ENCODE measurements at places on chromosomes 13 and 19.

DNA sequence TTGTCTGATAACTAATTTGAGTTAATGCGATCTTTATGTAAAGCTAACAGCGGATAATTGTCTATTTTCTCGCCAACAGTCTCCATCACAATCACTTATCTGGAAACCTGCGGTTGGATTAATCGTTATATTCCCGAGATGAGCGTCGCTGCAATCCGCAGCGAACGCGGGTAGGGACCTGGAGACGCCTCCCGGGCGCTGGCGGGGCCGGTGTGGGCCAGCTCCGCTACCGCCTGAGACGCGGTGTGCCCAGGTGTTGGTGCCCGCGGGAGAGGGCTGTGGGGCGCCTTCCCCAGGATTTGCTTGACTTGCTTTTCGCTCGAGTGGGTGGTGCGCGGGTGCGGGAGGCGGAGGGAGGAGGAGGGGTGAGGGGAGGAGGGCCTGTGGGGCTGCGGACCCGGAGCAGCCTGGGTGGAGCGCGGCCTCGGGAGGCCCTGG is 38.3 kb downstream of the SOX1 start:
- peak; percentile 68 for DNase-seq

DNA sequence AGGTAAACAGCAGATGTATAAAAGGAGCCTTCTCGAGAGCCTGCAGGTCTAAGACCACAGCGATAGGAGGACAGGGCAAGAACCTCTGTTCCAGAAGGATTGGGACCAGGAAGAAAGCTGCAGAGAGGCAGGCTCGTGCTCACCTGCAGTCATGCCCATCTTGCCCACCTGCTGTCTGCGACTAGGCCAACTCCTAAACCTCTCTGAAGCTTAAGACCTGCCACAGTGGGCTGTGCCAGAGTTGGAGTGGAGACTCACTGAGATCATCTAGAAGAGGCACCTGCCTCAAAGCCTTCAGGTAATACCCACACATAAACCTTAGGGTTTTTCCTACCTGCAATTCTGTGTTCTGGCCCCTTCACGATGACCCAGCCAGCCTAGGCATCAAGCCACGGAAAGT is 68.7 kb downstream of the IRS2 start:
- DNase-seq = no peak

- no peak for DNase-seq
These were observed 72.9 kb downstream of the SLC10A2 start for GRCh38 chr13:102993348-102993747.

GRCh38 chr13:29948791-29949190 is 98.4 kb upstream of the UBL3 start:
- DNase-seq = no peak

- DNase-seq = peak; percentile 29
These were observed 990 bp downstream of the MYO9B start for GRCh38 chr19:17076543-17076991.

DNA sequence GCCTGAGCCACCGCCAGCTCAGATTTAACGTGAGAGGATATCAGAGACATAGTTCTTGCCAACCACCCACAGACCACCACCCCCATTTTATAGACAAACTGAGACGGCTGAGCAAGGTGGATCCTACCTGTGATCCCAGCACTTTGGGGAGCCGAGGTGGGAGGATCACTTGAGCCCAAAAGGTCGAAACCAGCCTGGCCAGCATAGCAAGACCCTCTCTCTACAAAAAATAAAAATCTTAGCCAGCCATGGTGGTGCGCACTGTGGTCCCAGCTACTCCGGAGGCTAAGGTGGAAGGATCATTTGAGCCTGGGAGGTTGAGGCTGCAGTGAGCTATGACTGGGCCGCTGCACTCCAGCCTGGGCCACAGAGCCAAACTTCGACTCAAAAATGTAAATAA is 30.6 kb upstream of the NDUFS7 start:
- no peak for DNase-seq

DNA sequence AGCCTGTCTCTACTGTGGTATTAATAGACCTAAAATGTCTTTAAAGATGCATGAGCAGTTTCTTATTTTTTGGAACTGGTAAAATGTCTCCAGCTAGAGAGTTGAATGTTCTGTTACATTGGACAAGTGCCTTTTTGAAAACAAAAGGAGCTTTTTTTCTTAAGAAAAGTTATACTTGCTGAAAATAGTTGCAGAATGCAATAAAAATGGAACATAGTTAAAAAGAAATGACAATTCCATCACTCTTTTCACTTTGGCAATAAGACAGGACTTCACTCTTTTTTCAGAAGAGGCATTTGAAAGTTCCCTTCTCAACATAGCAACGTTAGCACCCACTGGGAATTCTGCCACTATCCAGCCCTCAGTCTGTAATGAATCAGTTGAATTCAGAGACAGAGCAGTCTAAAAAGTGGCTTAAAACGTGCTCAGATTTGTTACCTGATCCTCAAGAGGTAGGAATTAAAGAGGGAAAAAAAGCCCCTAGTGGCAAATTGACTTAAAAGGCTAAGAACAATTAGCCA is 10.1 kb downstream of the RGCC start:
- DNase-seq = no peak

- no peak for DNase-seq
These were observed 44.4 kb upstream of the C1QTNF9 start for GRCh38 chr13:24264976-24265375.

DNA sequence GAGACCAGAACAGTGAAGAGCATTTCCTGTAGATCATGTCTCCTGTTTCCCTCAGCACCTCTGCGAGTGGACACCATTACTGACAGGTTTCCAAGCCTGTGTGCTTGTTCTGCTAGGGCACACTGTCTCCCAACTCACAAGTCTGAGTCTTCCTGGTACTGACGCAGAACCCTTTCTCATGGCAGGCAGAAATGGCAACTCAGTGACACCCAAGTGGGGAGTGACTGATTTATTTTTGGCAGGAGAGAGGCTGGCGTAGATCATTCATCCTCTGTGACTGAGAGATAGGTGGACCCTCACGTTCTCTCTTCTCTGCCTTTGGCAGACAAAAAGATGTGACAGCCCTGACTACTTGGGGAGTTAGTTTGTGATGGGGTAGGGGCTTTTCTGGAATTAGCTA is 183.4 kb downstream of the RFC3 start:
- DNase-seq = no peak

DNA sequence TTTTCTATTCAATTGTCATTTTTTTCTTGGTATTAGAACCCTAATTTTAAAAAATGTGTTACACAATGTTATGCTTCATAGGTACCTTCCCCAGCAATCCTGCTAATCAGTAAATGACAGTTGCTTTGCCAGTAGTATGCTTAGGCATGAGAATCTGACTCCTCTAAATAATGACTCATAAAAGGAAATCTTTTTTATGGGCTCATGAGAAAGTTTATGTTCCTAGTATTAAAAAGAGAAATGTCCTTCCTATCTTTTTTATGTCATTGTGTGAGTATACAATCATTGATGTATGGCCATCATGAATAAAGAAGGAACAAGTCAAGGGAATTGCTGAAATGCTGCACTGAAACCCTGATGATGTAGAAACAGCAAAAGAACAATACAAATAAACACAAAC is 1237.7 kb upstream of the PCDH20 start:
- DNase-seq = no peak

DNA sequence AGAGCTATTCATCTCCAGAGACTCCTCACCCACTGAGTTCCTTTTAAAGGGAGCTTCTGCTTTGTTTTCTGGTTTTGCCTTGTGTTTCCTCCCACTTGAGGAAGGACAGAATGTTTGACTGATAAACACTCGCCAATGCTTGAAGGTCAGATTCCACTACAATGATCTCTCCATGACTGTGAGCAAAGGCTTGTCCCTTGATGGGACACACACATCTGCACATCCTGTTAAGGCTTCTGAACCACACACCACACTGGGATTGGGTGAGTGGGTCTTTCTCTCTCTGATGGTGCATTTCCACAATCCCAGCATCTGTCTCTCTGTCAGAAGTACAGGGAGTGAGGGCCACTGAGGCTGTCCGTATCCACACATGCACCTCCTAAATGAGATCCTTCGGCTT is 245.3 kb downstream of the IRS2 start:
- DNase-seq = no peak

DNA sequence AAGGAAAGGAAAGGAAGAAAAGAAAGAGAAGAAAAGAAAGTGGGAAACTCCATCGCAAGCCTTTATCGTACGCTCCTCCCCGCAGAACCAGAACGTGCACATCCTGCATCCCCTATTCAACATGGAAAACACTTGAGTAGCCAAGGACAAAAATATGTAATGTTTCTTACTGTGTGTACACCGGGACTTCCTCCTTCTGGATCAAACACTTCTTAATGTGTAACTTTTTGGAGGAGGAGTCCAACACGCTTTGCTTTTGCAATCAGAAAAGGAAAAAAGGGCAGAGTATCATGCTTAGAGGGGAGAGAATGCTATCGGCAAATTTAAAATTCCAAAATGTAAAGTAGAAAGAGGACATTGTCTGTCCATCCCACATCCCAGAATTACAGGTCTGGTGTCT is 7.8 kb upstream of the SHFL start:
- DNase-seq = no peak

DNA sequence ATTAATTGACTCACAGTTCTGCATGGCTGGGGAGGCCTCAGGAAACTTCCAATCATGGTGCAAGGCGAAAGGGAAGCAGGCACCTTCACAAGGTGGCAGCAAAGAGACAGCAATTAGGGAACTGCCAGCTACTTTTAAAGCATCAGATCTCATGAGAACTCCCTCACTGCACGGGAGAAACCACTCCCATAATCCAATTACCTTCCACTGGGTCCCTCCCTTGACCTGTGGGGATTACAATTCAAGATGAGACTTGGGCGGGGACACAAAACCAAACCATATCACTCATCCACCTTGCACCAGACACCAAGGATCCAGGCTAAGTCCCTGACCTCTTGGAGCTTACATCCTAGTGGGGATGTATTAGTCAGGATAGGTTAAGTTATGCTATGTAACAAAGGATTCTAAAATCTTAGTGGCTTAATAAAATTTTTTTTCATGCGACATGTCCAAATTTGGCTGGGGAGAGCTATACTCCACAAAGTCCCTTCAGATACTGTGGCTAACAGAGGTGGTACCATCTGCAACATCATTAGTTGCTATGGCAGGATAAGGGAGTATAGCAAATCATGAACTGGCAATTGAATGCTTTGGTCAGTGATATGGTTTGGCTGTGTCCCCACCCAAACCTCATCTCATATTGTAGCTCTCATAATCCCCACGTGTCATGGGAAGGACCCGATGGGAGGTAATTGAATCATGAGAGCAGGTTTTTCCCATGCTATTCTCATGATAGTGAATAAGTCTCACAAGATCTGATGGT is 8.3 kb upstream of the FAM187B start:
- DNase-seq = no peak

GRCh38 chr19:42092350-42092749 is 16.4 kb downstream of the ZNF574 start:
- no peak for DNase-seq

DNA sequence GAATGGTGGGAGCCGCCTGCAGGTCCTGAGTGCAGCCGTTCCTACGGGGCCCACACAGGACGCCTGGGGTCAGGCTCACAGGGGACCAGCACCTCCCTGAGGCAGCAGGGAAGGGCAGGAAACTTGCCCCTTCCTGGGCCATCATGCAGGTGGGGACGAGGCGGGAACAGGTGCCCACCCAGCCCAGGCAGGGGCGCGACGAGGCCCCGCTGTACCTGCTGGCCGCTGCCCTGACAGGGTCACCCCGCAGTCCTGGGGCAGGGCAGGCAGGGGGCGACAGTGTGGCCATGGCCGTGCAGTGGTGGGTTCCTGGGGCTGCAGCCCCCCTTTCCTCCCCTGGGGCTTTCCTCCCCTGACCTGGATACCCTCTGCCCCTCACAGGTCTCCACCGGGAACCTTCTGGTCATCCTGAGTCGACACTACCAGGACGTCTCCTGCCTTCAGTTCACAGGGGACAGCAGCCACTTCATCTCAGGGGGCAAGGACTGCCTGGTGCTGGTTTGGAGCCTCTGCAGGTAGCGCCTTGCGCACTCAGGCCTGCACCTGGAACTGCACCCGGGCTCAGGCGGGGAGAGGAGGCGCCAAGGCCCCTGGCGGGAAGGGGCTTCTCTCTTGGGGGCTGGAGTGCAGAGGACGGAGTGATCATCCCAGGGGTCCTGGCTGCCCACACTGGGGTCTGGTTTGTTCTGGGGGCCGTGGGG is 5.4 kb downstream of the WDR18 start:
- DNase-seq = no peak

GRCh38 chr13:40247845-40248244 is 418.6 kb downstream of the FOXO1 start:
- no peak for DNase-seq

- DNase-seq = no peak
These were observed 6.7 kb downstream of the NAPSA start for GRCh38 chr19:50358483-50359327.

- peak; percentile 96 for DNase-seq
These were observed at the start of gene WDR87 for GRCh38 chr19:37905946-37906868. Gene WDR87, minus strand, starts transcription at chr19:37906594. Its CDS starts 8,355 bp downstream, at chr19:37898239.

DNA sequence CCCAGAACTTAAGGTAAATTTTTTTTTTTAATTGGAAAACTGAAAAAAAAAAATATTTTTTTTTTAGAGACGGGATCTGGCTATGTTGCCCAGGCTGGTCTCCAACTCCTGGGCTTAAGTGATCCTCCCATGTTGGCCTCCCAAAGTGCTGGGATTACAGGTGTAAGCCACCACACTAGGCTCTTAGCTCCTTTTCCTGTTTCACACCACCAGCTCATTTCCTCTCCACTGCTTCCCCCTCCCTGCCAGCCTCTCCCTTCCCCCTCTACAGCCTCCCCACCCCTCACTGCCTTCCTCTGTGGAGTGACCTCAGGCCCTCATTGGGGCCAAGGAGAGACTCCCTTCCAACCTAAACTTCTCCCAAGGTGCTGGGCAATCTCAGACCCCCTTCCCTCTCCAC is 4.2 kb upstream of the GIPR start:
- DNase-seq = no peak

GRCh38 chr13:100106705-100107104 is 17.8 kb downstream of the PCCA start:
- DNase-seq = no peak

DNA sequence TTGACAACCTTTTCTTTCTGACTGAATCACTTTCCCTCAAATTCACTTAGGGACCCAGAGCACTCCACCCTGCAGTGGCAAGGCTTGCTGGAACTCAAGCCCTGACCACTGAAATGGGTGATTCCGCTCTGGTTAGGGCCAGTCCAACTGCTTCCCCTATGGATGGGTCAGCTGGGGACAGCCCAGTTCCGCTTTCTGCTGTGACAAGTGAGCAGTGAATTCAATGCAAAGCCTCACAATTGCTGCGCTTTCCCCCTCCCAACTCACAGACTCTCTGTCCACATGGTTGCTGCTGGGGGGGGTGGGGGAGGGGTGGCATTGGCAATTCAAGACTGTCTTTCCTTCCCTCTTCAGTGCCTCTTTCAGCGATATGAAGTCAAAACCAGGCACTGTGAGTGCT is 18.7 kb downstream of the CD70 start:
- DNase-seq = no peak

DNA sequence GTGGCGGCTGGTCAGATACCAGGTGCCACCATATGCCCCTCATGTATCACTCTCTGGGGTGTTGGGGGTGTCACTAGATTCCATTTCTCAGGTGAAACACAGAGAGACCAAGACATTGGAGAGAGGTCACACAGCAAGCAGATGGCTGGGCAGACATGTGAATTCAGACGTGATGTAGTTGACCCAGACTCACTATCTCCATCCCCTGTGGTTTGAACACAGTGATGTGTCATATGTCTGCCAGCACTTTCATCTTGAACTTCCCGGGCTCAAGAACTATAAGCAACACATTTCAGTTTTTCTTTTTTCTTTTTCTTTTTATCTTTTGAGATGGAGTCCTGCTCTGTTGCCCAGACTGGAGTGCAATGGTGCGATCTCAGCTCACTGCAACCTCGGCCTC is 16.1 kb upstream of the UPF1 start:
- no peak for DNase-seq

GRCh38 chr19:45769821-45770191 is 754 bp upstream of the SIX5 start:
- peak; percentile 73 for DNase-seq
